Stimulated activated CD4-positive, alpha-beta T cell treated with anti-CD3 and anti-CD28 coated beads, Interleukin-4, amount 100 ng/mL, for 24 hours (primary cell): ENCODE measurements at places on chromosomes 1 and 21.

DNA sequence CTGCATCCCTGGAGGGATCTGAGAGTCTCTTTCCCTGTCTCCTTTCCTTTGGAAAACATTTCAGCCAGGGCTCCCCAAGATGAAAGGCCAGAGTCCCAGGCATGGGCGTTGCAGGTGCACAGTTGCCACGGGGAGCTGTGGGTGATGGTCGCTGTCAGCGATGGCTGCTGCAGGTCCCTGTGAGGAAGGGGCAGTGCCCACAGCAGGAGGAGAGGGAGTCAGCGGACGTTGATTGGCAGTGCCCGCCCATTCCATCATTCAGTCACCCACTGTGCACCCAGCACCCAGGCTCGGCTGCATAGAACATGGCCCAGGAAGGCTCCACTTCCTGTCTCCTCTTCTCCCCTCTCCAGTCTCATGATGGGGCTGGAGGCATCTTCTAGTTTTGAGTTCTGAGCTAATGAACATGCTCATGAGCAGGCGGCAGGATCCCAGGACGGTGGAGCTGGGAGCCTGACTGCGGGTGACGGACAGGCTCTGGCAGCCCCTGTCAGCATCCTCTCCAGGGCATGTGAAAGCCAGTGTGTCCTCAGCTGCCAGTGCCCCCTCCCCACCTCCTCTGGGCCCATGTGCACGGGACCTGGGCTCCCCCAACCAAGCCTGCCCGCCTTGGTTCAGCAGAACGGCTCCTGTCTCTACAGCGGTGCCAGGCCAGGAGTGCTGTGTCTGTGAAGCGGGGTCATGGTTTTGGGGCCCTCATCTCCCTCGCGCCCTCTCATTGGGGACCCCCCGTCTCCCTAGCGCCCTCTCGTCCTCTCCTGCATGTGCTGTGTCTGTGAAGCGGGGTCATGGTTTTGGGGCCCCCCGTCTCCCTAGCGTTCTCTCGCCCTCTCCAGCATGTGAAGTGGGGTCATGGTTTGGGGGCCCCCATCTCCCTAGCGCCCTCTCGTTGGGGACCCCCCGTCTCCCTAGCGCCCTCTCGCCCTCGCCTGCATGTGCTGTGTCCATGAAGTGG lies 24.5 kb downstream of the COL18A1 start:
- DNase-seq = no peak

- no peak for DNase-seq
Measured at GRCh38 chr1:116424863-116425262, 51.8 kb downstream of the ATP1A1 start.

DNA sequence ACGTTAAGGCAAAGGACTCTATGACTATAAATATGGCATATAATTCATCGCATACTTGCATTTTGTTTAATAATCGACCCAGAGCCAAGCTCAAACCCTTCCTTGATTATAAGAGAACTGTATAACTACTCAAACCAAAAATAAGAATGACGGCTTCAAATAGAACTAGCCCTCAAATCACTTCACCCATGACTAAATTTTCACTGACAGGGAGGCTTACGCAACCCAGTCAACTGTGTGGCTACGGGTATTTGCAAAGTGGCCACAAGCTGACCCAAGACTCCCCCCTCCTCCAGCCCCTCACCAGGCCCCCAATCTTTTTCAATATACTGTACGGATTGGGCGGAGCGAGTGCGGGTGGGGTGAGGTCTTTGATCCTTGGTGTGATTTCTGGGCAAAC lies 268.3 kb downstream of the ASTN1 start:
- no peak for DNase-seq

DNA sequence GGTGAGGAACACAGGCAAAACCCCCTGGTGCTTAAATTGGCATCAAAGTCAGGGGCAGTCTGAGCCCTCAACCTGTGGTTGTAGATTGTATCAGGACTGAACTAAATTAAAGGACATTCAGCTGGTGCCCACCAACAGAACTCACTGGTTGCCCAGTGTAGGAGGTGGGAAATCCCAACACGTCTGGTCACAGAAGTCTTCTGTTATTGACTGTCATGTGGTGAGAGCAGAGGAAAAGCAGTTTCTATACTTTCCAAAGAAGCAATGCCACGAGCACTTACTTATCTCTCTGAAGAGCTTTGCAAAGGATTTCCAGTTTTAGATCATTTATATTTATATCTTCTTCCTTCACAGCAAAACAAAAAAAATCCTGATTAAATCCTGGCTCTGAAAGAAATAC lies 15.0 kb upstream of the ACTA1 start:
- no peak for DNase-seq
